ENCODE measurements at places on chromosomes 13 and 19. TPM values are rescaled to one million over a fixed set of nuclear protein-coding genes. Genes with fewer than 3 reads are reported as not detected.
A peak's percentile ranks its signal among the peaks of the same experiment; 100 is the strongest.

DNA sequence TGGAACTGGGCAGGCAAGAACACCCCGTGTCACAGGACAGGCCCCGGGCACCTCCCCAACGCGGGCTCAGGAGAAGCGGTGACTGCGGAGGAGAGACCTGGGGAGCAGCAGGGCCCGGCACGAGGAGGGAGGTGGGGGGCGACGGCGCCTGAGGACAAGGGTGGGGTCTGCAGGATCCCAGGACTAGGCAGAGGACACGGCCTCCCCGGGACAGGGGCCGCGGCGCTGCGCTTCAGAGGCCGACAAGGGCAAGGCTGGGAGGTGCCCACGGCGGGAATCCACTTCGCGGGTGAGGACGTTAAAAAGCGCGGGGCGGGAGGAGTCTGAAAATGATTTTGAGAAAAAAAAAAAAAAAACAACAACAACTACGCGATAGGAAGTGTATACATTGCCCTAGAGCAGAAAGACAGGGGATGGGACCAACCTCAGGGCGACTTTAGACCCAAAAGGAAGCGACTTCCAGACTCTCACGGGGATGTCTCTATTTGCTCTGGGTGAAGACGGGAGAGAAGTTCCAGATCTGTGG, 44.9 kb downstream of the ZNF611 start:
- peaks cover 35% of the 10 kb centered on the region for H3K36me3 ChIP-seq
- H3K4me1 ChIP-seq = peaks cover 27% of the 10 kb centered on the region
- H3K4me3 ChIP-seq = peak overlapping the region; percentile 95
- H3K27ac ChIP-seq = peak overlapping the region; percentile 91
- peak; percentile 41 for DNase-seq

DNA sequence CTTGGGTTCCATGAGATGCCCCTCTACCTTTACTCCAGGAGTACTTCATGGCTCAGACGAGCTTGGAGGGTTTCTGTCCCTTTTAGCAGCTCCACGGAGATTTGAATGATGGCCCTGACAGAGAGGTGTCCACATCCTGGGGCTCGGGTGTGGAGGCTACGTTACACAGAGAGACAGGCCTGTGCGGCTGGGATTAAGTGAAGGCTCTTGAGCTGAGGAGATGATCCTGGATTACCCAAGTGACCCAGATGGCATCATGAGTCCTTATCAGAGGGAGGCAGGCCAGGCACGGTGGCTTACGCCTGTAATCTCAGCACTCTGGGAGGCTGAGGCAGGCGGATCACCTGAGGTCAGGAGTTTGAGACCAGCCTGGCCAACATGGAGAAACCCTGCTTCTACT, 12.4 kb downstream of the DPP9 start:
- peaks cover 2% of the 10 kb centered on the region for H3K4me1 ChIP-seq
- H3K27ac ChIP-seq = no peak overlapping the region
- no peak for DNase-seq
- H3K4me3 ChIP-seq = no peak overlapping the region
- peaks cover 13% of the 10 kb centered on the region for H3K36me3 ChIP-seq

DNA sequence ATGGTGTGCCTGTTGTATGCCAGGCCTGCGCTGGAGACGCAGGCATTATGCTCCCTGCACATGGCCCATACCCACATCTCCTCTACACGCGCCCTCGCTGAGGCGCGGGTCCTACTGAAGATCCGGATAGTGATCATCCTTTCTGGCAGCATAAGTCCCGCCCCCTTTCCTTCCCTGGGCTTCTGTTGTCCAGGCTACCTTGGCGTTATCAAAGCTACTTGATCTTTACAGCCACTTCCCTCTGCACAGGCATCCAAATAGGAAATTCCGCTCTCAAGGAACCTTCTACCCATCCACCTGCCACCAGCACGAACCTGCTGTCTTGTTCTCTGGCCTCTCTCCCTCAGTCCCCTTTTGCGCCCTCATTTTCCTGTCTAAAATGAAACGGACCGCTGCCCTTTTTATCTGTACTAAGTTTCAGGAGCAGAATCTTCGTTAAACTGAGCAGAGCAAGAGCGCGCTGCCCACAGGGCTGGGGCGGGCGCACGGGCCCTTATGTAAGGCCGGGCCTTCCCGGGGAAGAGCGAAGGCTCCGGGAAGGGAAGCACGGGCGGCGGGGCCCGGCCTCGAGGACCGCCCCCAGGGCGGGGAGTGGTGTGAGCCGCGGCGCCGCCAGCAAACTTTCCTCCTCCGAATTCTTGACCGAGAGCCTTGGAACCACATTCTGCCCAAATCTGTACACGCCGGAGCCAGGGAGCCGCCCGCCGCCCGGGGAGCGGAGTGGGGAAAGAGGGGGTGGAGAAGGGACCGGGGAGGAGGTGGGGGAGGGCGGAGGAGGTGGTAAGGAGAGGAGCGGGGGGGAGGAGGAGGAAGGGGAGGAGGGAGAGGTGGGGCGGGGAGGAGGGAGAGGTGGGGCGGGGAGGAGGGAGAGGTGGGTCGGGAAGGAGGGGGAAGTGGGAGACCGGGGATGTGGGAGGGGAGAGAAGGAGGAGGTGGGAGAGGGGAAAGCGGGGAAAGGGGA, 920 bp upstream of the UBE2L5 start:
- H3K36me3 ChIP-seq = no peaks in the 10 kb centered on the region
- no peak overlapping the region for H3K27ac ChIP-seq
- peaks cover 19% of the 10 kb centered on the region for H3K4me1 ChIP-seq
- peak; percentile 25 for DNase-seq

GRCh38 chr19:6064336-6065073, 45.8 kb downstream of the RFX2 start:
- H3K4me1 ChIP-seq = peaks cover 56% of the 10 kb centered on the region
- no peaks in the 10 kb centered on the region for H3K27me3 ChIP-seq
- no peak for DNase-seq
- H3K36me3 ChIP-seq = no peaks in the 10 kb centered on the region
- H3K4me3 ChIP-seq = no peak overlapping the region
- no peak overlapping the region for H3K27ac ChIP-seq

DNA sequence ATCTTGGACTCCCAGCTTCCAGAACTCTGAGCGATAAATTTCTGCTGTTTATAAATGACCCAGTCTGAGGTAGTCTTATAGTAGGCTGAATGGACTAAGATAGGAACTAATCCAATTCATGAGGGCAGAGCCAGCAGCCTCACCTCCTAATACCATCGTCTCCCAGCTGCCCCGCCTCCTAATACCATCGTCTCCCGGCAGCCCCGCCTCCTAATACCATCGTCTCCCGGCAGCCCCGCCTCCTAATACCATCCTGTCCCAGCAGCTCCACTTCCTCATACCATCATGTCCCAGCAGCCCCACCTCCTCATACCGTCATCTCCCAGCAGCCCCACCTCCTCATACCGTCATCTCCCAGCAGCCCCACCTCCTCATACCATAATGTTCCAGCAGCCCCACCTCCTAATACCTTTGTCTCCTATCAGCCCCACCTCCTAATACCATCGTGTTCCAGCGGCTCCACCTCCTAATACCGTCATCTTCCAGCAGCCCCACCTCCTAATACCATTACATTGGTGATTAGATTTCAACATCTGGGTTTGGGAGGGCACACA, 2.4 kb upstream of the ARGLU1 start:
- no peak overlapping the region for H3K4me3 ChIP-seq
- DNase-seq = no peak
- H3K4me1 ChIP-seq = peaks cover 17% of the 10 kb centered on the region
- H3K27ac ChIP-seq = no peak overlapping the region
- no peaks in the 10 kb centered on the region for H3K27me3 ChIP-seq
- peaks cover 29% of the 10 kb centered on the region for H3K36me3 ChIP-seq

DNA sequence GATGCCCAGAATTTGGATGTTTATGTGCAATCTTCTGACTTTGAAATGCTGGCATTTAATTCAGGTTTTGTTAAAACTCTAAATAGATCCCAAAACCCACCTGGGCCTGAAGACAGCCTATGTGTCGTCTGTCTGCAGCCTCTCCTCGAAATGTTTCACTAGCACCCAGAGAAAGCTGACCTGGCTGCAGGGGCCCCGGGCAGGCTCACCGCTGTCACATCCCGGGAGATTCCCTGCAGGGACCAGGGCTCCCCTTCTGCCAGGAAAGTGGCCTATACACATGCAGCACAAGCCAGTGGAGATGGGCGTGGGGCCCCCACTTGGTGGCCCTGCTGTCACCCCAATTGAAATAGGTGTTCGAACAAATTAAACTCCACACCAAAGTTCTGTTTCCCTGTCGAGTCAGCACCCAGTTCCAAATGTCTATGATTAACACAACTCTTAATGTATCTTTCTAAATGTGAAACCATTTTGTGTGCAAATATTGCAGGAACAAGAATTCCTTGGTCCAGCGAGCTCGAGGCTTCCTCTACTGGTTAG, 145.8 kb upstream of the ZNF507 start:
- H3K27me3 ChIP-seq = peaks cover 11% of the 10 kb centered on the region
- no peak overlapping the region for H3K27ac ChIP-seq
- H3K4me1 ChIP-seq = peaks cover 4% of the 10 kb centered on the region
- no peak overlapping the region for H3K4me3 ChIP-seq

GRCh38 chr19:42762789-42763188, 2.7 kb downstream of the PSG8 start:
- H3K4me1 ChIP-seq = peaks cover 4% of the 10 kb centered on the region
- no peak overlapping the region for H3K4me3 ChIP-seq
- H3K27me3 ChIP-seq = peaks cover 24% of the 10 kb centered on the region

DNA sequence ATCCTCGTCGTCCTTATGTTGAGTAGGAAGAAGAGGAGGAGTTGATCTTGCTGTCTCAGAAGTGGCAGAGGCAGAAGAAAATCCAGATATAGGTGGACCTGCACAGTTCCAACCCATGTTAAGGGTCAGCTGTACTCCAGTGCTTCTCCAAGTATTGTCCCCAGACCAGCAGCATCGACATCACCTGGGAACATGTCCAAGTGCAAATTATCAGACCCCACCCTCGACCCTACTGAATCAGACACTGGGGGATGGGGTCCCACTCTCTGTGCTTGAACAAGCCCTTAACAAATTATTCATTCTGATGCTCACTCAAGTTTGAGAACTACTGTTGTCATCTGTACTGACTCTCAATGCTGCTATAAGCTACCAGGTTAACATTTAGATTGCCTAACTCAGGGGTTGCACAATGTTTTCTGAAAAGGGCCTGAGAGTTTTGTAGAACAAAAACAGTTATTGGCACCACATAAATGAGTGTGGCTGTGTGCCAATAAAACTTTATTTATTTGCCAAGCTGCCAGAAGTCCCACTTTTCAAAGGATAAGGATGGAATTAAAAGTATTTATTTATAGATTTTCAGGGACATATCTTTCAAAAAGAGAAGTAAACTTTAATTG, 226.7 kb upstream of the IPO5 start:
- no peak overlapping the region for H3K4me3 ChIP-seq
- H3K27ac ChIP-seq = no peak overlapping the region
- H3K27me3 ChIP-seq = peaks cover 10% of the 10 kb centered on the region
- no peaks in the 10 kb centered on the region for H3K4me1 ChIP-seq

DNA sequence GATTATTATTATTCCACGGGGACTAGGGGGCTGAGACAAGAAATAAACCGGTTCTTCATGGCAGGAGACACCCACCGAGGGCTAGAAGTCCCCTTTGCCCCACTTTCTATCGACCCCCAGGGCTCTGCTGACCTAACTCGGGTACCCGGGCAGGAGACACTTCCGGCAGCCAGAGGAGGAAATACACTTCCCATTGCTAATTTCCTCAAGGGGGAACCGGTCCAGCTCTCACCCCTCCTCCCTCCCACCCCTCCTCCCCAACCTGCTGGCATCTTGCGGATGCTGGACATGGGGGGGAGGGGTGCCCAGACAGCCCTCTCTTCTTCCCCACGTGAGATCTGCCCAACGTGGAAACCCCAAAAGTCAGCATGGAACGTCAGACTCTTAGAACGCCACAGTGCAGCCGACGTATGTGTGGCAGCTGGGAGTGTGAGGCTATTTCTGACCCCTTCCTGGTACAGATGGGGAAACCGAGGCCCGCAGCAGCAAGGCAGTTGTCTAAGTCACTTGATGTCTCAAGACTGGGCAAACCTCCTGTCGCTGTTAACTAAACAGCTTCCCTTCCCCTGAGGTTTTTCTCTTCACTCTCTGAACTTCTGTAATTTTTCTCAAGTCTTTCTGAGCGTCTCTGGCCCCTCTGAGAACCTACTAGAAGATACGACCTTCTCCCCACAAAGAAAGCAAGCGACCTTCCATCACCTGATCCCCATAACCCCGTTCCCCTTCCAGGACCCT, 3.6 kb downstream of the GPR4 start:
- H3K27ac ChIP-seq = no peak overlapping the region
- H3K4me1 ChIP-seq = peaks cover 25% of the 10 kb centered on the region
- no peak for DNase-seq

DNA sequence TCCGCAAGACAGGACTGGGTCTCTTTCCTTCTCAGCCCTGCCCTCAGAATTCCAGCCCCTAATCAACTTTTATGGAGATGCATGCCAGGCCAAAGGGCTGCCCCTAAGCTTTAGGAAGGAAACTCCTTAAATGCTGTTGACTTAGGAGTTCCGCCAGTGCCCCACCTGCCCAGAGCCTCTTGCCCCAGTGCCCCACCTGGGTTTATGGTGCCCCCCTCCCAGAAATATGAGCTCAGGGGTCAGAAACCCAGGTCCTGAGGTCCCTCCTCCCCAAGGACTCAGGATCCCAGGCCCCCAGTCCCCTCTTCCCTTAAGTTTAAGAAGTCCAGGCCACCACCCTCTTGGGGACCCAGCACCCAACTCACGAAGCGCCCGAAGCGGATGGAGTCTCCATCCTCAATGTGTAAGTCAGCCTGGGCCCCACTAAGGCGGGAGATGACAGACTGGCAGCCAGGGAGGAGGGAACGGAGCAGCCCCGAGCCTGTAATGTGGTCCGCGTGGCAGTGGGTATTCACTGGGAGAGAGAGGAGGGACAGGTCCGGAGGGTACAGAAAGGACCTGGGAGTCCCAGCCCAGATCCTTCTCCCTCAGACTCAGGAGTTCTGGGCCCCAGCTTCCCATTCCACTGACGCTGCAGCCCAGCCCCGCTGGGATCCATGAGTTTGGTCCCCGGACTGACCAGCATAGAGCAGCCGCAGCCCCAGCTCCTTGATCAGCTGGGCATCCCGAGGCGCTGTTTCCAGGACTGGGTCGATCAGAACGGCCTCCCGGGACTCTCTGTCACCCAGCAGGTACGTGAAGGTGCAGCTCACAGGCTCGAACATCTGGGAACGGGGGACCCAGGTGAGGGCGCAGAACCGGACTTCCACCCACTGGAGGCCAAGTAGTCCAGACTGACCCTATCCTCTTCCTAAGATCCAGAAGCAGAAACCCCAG, 897 bp downstream of the ETHE1 start:
- peaks cover 23% of the 10 kb centered on the region for H3K4me1 ChIP-seq
- peak overlapping the region; percentile 94 for H3K4me3 ChIP-seq
- peak overlapping the region; percentile 92 for H3K27ac ChIP-seq

- peaks cover 4% of the 10 kb centered on the region for H3K36me3 ChIP-seq
- H3K27ac ChIP-seq = no peak overlapping the region
- no peaks in the 10 kb centered on the region for H3K27me3 ChIP-seq
- peaks cover 3% of the 10 kb centered on the region for H3K4me1 ChIP-seq
- DNase-seq = no peak
Measured at GRCh38 chr19:5200844-5201243, 139.8 kb downstream of the PTPRS start.

The HRC gene
- total RNA-seq = not detected

The THSD8 gene
- 25.3 TPM for total RNA-seq

The IGLON5 gene
- total RNA-seq = 0.18 TPM

The LYPD4 gene
- total RNA-seq = not detected

The PCP2 gene
- total RNA-seq = 1.4 TPM

Measured in activated naive CD8-positive, alpha-beta T cell treated with anti-CD3 and anti-CD28 coated beads for 36 hours (primary cell).